Prostate gland (tissue), 2 donors: ENCODE measurements at places on chromosomes 4 and X. TPM values are rescaled to one million over a fixed set of nuclear protein-coding genes. Genes with fewer than 3 reads are reported as not detected.
A peak's percentile ranks its signal among the peaks of the same experiment; 100 is the strongest.

DNA sequence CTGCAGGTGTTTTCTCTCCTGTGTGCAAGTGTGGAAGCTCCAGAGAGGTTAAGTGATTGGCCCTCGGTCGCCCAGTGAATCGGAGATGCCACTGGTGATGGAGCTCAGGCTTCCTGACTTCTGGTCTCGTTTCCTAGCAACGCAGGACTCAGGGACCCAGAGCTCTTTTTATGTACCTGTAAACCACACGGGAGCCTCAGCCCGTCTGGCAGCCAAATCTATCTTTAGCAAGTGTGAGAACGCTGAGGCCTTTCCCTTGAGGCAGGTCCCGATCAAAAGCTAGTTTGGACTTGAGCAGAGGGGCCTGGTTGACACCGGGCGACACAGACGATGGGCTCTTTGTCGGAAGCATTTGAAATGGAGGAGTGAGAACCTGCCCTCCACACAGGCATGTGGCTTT is 116.8 kb downstream of the SORCS2 start:
- no peak for DNase-seq
- H3K4me1 ChIP-seq, result no peaks in the 10 kb centered on the region
- H3K27me3 ChIP-seq, result no peaks in the 10 kb centered on the region
- no peak overlapping the region for H3K4me3 ChIP-seq

- H3K27ac ChIP-seq, result no peak overlapping the region
- DNase-seq, result no peak
- no peak overlapping the region for H3K4me3 ChIP-seq
Observed at GRCh38 chr4:62591756-62592155, 1391.6 kb downstream of the ADGRL3 start.

The GUF1 gene
- total RNA-seq, result 28.6 TPM

DNA sequence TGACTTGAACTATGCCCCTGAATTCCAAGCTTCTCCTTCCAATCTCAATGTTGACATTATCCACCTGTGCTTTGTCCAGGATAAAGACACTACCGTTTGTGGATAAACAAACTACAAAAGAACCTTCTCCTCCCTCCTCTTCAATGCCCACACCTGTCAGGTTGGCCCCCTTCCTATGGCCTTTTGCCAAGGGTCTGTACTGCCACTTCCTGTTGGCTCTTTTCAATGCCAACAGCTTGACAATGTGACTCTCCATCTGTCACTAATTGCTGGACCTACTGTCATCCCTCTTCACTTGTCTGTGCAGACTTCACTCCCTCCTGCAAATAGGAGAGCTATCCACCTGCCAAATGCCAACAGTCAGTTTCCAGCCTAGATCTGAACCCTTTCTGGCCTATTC is 35.8 kb upstream of the MID1 start:
- no peaks in the 10 kb centered on the region for H3K27me3 ChIP-seq
- DNase-seq, result no peak
- H3K4me1 ChIP-seq, result no peaks in the 10 kb centered on the region
- no peak overlapping the region for H3K4me3 ChIP-seq

DNA sequence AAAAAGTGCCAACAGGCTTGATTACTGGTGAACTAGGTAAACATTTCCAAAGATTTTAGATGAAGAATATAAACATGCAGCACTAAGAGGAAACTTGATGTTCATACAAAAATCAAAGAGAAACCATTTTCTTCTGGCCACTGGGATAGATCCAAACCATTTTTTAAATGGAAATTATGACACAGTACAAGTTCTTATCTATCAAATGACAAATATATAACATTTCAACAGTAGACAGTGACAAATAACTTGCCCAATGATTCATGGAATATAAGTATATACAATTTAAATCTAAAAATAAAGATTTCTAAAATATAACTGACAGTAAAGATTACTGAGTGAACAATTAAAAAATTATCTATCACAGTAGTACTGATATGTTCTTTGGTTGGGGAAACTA is 151.1 kb downstream of the CDS1 start:
- no peak for DNase-seq
- H3K4me1 ChIP-seq, result no peaks in the 10 kb centered on the region
- no peaks in the 10 kb centered on the region for H3K27me3 ChIP-seq
- H3K27ac ChIP-seq, result no peak overlapping the region
- H3K4me3 ChIP-seq, result no peak overlapping the region
- H3K36me3 ChIP-seq, result no peaks in the 10 kb centered on the region

- no peaks in the 10 kb centered on the region for H3K4me1 ChIP-seq
- H3K27ac ChIP-seq, result no peak overlapping the region
- H3K4me3 ChIP-seq, result no peak overlapping the region
- DNase-seq, result no peak
- H3K36me3 ChIP-seq, result no peaks in the 10 kb centered on the region
Observed at GRCh38 chr4:29276150-29276549, 1444.0 kb upstream of the PCDH7 start.

- no peaks in the 10 kb centered on the region for H3K27me3 ChIP-seq
- H3K4me3 ChIP-seq, result no peak overlapping the region
- no peaks in the 10 kb centered on the region for H3K36me3 ChIP-seq
- DNase-seq, result no peak
- no peaks in the 10 kb centered on the region for H3K4me1 ChIP-seq
Observed at GRCh38 chr4:21117541-21118180, 417.4 kb downstream of the PACRGL start.

DNA sequence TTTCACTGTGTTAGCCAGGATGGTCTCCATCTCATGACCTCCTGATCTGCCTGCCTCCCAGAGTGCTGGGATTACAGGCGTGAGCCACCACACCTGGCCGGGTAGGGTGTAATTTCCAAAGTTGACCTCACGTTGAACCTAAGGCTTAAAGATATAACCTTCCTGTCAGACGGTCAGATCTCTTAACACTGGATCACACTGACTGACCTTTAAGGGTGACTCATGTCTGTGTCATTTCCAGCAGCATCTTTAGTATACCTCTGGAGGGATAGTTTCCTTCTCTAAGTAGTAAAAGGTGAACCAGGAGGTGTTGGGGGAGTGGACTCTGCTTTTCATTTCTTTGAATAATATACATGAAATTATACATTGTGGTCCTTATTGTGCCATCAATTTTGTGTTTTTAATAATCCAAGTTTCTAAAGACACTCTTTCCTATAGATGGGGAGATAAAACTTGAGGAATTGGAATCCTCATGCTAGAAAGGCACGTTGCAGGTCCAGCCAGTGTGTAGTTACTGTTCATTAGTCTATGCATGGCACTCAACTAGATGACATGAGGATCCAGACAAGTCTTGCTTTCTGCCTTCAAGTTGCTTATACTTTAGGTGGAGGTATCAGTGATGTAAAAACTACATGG is 45.7 kb downstream of the ARHGAP10 start:
- H3K27ac ChIP-seq, result no peak overlapping the region
- H3K4me1 ChIP-seq, result no peaks in the 10 kb centered on the region
- H3K27me3 ChIP-seq, result no peaks in the 10 kb centered on the region
- no peak for DNase-seq
- no peak overlapping the region for H3K4me3 ChIP-seq
- H3K36me3 ChIP-seq, result no peaks in the 10 kb centered on the region

The FREM3 gene
- total RNA-seq, result 0.06 TPM

DNA sequence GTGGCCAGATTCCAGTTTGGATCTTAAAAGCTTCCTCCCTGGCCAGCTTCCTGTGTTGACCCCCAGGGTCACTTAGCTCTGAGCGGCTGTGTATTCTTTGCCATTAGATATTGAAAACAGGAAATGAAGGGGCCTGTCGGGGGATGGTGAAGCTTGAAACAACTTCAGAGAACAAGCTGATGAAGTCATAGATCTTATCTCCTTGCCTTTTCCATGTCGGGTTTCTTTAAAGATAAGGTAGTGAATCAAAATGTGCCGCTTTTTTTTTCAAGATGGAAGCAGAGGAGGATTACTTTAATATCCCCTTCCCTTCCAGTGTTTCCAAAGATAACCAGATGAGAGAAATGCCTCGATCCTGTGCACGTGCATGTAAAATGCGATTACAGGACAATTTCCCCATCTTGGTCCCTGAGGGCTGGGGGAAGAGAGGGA is 508.5 kb downstream of the MID1IP1 start:
- no peak overlapping the region for H3K27ac ChIP-seq
- H3K27me3 ChIP-seq, result no peaks in the 10 kb centered on the region
- H3K36me3 ChIP-seq, result no peaks in the 10 kb centered on the region

GRCh38 chr4:6383929-6384328 is 88.5 kb downstream of the PPP2R2C start:
- no peak overlapping the region for H3K4me3 ChIP-seq
- no peaks in the 10 kb centered on the region for H3K36me3 ChIP-seq
- H3K4me1 ChIP-seq, result peaks cover 3% of the 10 kb centered on the region
- H3K27me3 ChIP-seq, result no peaks in the 10 kb centered on the region
- DNase-seq, result no peak

DNA sequence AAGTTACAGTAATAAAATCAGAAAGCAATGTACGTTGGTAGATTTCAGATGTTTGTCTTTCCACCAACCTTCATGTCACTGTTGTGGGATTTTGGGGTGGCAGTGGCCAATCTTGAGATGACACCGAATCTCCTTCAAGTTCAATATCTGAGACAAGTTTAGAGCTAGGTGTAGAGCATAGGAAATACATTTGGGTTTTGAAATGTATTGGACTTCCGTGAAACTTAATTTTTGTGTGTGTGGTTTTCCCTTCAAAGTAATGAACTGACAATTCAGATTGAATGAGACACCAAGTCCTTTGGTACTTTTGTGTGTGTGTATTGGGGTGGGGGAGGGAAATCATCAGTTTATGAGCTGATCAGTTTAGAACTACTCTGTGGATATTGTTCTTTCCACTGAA is 1.8 kb downstream of the WDR44 start:
- H3K36me3 ChIP-seq, result no peaks in the 10 kb centered on the region
- H3K4me1 ChIP-seq, result no peaks in the 10 kb centered on the region
- H3K4me3 ChIP-seq, result peak overlapping the region; percentile 57
- no peak for DNase-seq

GRCh38 chr4:6042293-6043063 is 24.2 kb upstream of the C4orf50 start:
- no peaks in the 10 kb centered on the region for H3K36me3 ChIP-seq
- H3K27ac ChIP-seq, result no peak overlapping the region
- H3K27me3 ChIP-seq, result no peaks in the 10 kb centered on the region
- no peak for DNase-seq
- H3K4me1 ChIP-seq, result no peaks in the 10 kb centered on the region
- no peak overlapping the region for H3K4me3 ChIP-seq

- H3K36me3 ChIP-seq, result no peaks in the 10 kb centered on the region
- H3K27me3 ChIP-seq, result no peaks in the 10 kb centered on the region
- no peak overlapping the region for H3K27ac ChIP-seq
- DNase-seq, result no peak
- no peak overlapping the region for H3K4me3 ChIP-seq
- H3K4me1 ChIP-seq, result no peaks in the 10 kb centered on the region
Observed at GRCh38 chrX:146243041-146243440, 425.4 kb downstream of the SLITRK2 start.
